ENCODE measurements at places on chromosomes 5 and 9.

GRCh38 chr5:109703166-109703565, 13.4 kb downstream of the MAN2A1 start:
- DNase-seq = no peak

GRCh38 chr5:39780347-39780746, 355.6 kb upstream of the DAB2 start:
- no peak for DNase-seq

DNA sequence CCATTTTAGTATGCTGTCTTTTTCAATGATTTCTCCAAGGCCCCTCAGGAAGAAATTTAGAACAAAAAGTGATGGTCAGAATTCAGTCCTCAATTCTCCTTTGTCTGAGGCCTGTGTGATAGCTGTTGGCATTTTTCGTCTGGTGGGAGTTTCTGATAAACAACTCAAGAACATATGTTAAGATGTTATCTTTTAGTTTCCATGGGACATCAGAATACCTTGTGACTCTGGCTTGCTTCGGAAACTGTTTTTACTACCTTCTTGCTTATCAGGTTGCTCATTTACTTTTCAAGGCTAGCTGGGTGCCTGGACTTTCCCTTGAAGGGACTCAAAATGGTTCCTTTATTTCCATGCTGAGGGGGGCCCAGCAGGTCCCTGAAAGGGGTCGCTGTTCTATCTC, 97.2 kb downstream of the INVS start:
- DNase-seq = no peak

GRCh38 chr5:135192351-135192750, 158.3 kb upstream of the PITX1 start:
- DNase-seq = no peak

DNA sequence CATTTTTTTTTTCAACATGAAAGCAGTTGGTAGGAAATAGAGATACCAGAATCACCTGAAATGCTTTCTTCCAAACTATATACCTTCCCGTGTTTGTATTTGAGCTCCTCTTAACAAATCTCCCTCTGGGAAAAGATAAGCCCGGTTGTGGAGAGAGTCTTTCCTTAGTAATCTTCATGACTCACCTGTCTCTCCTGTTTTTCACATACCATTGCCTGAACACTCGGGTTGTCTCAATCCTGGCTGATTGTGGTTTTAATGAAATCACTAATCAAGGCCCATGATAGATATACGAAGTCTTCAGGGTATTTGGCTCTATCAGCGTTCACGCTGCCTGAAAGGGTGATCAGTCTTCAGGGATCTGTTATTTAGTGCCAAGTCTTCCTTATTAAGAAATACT, 136.7 kb downstream of the MAN2A1 start:
- no peak for DNase-seq

- no peak for DNase-seq
Observed at GRCh38 chr5:31463351-31463750, 68.5 kb downstream of the DROSHA start.

DNA sequence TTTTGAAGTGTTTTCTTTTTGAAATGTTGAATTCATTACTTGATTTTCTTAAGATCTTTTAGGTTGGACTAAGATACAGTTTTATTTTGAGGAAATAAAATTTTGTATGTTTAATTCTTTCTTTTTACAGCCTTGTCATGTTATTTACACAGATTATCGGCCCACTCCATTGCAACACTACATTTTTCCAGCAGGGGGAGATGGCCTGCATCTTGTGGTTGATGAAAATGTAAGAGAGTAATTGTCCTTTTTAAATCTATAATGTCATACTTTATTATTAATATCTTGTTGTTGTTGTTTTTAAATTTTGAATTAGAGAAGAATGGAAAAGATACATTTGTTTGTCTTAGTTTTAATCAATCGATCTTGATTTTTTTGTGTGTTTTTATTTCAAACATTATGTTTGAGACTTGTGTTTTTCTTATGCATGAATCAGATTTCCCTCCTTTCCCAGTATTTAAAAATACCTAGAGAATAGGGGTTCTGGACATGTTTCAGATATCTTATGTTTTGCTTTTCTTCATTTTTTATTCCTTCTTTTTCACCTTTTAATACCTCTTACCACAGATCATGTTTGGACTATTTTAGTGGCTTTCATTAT, 36.7 kb downstream of the MTREX start:
- no peak for DNase-seq

DNA sequence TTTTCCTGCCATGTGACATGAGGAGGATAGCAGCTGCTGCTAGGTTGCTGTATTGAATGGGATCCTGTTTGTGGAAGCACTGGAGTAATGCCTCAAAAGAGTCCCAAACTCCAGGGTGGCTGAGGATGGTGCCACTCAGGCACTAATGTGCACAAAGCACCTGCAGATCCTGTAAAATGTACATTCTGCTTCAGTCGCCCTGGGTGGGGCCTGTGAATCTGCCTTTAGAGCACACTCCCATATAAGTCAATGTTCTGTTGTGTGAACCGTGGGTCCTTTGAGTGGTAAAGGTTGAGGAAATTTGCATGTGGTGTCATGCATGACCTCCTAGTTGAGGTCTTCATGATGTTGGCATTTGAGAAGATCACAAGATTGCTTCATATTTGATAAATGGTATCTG, 31.6 kb upstream of the ANKRD18A start:
- DNase-seq = no peak

GRCh38 chr5:88872971-88873370, 10.0 kb downstream of the MEF2C start:
- DNase-seq = no peak

- no peak for DNase-seq
Observed at GRCh38 chr9:80020530-80020929, 448.8 kb downstream of the TLE4 start.

DNA sequence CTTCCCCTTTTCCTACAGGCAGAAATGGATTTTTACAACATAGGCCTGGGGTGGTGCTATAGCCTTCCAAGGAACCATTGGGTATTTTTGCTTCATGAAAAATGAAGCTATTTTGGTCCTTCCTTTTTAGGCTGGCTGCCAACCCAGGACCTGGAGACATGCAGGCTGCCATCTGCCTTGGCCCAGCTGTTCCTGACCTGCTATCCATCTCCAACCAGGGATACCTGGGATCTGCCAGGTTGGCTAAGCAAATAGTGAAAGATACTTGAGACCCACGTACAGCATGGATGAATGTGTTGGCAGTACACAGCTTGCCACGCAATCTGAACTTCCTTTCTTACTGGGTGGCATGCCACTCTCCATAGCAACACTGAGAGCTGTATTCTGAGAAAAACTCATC, 31.1 kb downstream of the MRPS27 start:
- no peak for DNase-seq

- no peak for DNase-seq
Observed at GRCh38 chr9:27655441-27655840, 82.2 kb upstream of the C9orf72 start.

GRCh38 chr5:50929174-50929573, 262.7 kb downstream of the PARP8 start:
- DNase-seq = no peak

GRCh38 chr9:2496934-2497333, 124.7 kb upstream of the VLDLR start:
- no peak for DNase-seq

GRCh38 chr5:139148306-139148705, 49.9 kb downstream of the SIL1 start:
- no peak for DNase-seq

DNA sequence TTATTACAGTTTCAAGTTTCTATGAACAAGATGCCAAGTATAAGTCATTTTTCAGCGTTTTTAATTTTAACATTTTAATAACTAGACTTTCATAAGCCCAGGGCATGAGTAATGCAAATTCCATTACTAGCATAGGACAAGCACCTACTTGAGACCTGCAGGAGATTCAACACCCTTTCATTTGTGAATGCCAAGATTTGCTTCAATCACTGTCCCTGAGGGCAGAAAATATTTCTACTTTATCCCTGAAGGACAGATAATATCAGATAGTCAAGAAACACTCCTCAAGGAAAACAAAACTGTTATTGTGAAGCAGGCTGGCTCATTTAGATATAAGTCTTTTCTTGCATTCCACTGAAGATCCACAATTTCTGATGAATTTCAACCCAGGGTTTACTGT, 27.7 kb upstream of the ZNF622 start:
- no peak for DNase-seq

DNA sequence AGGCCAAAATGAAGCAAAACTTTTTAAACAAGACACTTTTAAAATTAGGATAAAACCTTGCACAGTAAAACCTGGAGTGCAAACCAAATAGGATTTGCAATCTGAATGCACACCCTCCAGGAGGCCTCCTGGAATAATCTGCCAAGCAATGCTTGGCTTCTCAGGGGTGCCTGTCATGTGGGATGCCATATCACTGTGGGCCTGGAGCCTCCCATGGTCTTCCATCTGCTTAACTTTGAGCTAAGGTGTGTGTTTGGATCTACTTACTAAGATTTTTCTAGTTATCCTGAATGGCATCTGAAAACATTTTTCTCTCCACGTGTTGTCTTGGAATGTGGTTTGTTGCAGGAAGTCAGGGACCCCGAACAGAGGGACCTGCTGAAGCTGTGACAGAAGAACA, 52.1 kb downstream of the RGS7BP start:
- no peak for DNase-seq

DNA sequence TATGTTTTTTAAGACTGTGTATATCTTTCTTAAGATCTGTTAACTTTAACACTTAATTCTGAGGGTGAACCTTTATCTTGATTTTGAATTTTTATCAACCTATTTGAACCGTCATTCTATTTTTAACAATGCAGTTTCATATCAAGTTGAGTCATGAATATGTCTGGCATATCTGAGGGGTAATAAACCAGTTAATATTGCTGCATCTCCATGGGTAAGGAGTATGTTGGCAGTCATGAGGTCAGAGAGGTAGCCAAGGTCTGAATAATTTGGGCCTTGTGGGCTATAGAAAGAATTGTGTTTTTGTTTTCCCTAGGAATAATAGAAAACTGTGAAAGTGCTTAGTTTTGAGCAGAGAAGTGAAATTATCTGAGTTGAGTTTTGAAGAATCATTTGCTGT, 419.0 kb downstream of the PLK2 start:
- DNase-seq = no peak

DNA sequence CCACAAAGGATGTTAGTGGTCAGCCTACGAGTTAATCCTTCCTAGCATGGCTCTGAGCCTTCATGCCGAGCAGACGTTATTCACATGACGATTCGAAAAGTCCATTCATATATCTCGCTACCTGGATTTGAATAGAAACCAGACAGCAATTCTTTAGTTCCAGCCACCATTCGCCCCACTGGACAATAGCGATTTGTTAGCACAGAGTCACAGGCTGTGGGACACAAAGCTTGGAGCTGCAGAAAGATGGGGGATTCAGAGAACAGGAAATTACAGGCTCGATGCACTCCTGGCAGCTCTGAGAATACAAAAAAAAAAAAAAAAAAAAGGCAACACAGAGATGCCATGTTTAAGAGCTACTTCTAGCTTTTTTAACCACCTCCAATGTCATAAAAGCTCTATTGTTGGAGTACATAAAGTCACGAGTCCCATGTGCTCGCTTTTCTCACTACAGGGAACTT, 110.7 kb downstream of the NR6A1 start:
- no peak for DNase-seq

DNA sequence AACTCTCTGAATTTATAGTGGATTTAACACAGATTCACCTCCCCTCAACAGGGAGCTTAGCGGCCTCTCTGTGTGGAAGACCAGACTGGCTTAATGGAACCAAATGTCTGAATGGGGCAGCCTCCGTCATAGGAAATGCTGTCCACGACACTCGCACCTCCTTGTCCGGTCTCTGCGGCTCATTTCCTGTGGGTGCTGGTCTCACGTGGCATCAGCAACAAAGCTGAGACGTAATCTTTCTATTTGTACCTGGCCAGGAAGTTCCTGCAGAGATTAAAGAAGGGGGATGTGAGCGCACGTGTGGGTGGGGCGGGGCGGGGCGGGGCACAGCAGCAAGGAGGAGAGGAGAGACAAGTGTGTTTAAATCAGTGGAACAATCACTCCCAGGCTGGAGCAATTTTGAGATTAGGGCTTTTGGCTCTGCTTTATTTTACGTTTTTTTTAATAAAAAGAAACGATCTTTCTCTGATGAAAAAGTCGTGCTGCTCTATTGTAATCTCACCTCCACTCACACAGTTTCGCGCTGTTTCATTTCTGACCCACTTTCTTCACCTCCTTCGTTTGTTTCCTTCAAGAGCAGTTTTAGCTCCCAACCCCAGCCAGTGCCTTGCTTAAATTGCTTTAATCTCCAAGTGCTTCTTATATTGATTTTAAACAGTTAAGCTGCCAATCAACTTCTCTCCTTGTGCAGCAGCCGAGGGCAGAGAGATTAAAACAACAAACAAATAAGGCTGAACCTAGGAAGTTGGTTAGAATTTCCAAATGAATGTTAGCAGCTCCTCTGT, 132.2 kb upstream of the ASTN2 start:
- no peak for DNase-seq

- DNase-seq = no peak
Observed at GRCh38 chr5:170470808-170471404, 32.9 kb upstream of the KCNIP1 start.

- DNase-seq = no peak
Observed at GRCh38 chr5:150541895-150542294, 34.0 kb downstream of the NDST1 start.

DNA sequence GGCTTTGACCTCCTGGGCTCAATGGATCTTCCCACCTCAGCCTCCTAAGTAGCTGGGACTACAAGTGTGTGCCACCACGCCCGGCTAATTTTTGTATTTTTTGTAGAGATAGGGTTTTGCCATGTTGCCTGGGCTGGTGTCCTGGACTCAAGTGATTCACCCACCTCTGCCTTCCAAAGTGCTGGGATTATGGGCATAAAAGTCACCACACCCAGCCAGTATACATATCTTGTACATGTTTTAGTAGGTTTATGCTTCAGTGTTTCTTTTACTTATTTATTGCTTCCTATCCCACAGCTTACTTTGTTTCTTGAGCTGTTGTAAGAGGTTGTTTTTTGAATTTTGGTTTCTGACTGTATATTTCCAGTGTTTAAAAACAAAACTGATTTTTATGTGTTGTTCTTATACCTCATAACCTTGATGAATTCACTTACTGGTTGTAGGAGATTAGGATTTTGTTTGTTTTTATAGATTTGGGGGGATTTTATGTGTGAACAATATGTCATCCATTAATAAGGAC, 12.9 kb downstream of the FBXW5 start:
- DNase-seq = no peak

DNA sequence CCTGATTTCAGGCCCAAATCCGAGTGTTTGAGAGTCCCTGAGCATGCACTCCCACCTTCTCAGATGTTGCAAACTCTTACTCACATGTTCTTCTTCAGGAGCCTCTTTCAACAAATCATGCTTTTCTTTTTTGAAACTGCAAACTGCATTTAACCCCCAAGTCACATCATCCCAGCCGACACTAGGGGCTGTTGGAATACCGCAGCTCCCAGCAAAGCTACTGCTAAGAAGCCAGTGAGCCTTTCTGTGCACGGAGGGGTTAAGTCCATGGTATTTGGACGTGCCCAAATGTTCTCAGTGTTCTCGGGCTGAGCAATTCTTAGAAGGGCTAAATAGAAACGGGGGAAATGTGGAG, 282.9 kb downstream of the NFIB start:
- DNase-seq = no peak

Data from cortex of kidney (tissue), 1 donor.